ENCODE measurements at places on chromosomes 6 and 20. TPM values are rescaled to one million over a fixed set of nuclear protein-coding genes. Genes with fewer than 3 reads are reported as not detected.

RBCK1 gene
- total RNA-seq: 96.6 TPM

TNXB gene
- 255 TPM for total RNA-seq

ID4 gene
- total RNA-seq: 16.1 TPM

HLA-DQB1 gene
- not detected for total RNA-seq

ZC2HC1B gene
- total RNA-seq: 0.33 TPM

GPLD1 gene
- total RNA-seq: 0.33 TPM

OPN5 gene
- total RNA-seq: not detected

PTCHD4 gene
- 17.7 TPM for total RNA-seq

Data from placental epithelial cell (primary cell).